ENCODE measurements at places on chromosomes 2 and 18.

GRCh38 chr2:8189316-8189715 lies 492.5 kb upstream of the ID2 start:
- no peak for DNase-seq

GRCh38 chr18:13379930-13380690 lies 161.6 kb downstream of the LDLRAD4 start:
- DNase-seq: no peak

GRCh38 chr2:23916727-23917405 lies 10.1 kb downstream of the ATAD2B start:
- DNase-seq: no peak

DNA sequence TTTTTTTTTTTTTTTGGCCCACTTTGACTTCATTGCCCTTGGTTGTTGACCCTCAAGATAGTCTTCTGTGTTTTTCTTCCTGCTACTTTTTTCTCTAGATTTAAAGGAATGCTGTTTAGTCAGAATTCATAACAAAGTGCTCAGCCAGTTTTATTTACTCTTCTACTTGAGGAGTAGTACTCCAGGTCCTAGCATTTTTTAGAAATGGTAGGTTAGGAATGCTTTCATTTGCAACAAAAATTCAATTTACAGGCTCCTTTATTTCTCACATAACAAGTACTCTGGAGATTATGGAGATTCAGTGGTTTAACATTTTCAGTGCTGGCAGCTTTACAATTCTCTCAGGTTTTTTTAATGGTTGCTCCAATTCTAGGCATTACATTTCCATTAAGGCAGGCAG lies 58.2 kb downstream of the KIAA1328 start:
- no peak for DNase-seq

- no peak for DNase-seq
Measured at GRCh38 chr18:59264121-59264571, 9.1 kb downstream of the RAX start.

- DNase-seq: no peak
Measured at GRCh38 chr18:48637081-48637990, 98.5 kb downstream of the CTIF start.

DNA sequence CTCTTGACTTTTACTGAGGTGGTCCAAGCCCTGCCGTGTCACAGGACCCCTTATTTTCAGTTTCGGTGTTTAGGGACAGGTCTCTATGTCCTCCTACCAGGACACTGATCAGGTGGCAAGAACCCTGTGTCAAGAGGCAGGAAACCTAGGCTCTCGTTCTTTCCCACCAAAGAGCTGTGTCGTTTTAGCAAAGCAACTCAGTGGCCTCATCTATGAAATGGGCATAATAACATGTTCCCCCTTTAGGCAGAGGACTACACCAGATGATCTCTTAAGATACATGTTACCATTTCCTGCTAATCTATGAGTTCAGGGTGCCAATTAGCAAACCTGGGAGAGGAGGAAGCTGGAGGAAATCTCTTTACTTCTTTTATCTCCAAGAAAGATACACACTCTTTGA lies 1.9 kb downstream of the RAB31 start:
- no peak for DNase-seq

DNA sequence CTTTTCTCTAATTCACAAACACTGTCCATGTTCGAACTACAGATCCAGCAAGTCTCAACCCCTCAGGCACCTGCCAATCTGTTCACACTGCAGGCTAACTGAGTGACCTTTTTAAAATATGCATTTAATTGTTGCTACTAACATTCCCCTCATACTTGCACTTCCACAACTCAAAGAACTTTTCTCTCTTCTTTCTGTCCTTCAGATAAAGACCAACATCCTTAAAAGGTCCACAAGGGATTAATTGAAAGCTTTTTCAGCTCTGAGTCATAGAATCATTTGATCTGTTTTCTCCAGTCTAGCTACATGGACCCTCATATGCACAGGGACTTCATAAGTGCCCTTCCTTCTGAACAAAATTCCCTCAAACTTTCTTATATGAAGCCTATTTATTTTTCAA lies 1321.2 kb downstream of the DPP10 start:
- DNase-seq: no peak

DNA sequence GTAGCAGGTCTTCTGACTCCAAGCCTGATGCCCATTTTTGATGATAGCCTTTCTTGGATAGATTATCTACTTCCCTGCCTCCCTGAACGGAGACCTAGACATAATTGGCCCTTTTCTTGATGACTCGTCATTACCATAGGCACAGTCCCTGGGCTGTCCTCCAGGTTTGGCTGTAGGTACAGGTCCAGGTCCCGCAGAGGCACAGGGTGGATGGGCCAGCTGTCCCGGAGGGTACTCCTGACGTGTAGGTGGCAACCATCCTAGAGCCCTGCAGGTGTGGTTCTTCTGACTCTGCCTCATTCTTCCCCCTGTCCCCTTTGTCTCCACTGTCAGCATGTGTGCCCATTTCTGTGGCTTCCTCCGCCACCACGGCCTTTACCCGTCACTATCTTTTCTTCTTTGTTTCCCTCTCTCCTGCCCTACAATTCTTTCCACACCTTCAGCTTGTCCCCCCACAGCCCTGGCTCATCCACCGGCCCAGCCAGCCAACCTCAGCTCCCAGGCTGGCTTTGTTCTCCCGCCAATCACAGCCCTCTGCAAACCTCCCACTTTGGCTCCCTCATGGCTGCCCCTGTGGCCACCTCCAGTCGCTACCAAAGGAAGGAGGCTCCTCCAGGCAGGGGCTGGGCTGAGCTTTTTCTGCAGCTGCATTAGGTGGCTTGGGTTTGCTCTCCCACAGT lies 102.8 kb downstream of the SMAD7 start:
- no peak for DNase-seq

DNA sequence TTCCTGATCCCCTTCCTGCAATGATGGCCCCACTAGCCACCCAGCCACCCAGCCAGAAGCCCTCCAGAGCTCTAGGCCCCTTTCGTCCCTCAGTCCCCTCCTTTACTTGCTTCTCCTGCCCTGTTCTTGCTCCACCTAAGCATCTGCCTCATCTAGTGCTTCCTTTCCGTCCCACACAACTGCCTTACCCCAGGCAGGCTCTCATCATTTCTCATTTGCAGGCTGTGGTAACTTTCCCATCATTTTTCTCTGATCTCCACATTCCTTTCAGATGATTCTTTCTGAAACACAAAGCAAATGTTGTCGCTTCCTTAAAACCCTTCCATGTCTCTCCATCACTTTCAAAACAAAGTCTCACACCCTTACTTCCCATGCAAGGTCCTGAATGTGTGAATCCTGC lies 459.8 kb downstream of the METTL4 start:
- DNase-seq: no peak

- no peak for DNase-seq
Measured at GRCh38 chr2:85394261-85394681, 15.9 kb downstream of the CAPG start.

DNA sequence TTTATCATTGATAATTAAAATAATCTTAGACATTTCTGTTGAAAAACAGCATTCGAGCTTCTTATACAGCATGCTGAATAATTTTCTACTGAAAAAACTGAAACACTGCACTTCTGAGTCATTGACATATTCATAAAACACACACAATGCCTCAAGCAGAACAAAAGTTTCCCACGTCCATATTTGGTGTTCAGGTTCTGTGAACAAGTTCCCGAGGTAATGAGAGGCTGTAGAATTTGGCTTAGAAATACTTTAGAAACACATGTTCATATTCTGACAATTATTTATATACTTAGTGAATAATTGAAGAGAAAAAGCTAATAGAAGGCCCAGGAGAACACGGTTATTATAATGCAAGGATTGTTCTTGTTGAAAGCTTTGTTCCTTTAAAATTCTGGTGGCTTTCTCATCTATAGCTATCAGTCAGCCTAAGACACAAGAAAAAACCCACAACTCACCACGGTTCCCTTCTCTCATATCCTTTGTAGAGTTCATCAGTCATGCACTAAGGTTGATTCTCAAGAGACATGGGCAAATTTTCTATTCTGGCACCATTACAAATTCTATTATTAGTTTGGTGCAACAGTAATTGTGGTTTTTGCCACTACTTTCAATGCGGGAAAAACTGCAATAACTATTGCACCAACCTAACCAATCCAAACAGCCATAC lies 194.4 kb downstream of the TMX3 start:
- DNase-seq: no peak

- DNase-seq: no peak
Measured at GRCh38 chr2:41736586-41736985, 311.2 kb upstream of the PKDCC start.

DNA sequence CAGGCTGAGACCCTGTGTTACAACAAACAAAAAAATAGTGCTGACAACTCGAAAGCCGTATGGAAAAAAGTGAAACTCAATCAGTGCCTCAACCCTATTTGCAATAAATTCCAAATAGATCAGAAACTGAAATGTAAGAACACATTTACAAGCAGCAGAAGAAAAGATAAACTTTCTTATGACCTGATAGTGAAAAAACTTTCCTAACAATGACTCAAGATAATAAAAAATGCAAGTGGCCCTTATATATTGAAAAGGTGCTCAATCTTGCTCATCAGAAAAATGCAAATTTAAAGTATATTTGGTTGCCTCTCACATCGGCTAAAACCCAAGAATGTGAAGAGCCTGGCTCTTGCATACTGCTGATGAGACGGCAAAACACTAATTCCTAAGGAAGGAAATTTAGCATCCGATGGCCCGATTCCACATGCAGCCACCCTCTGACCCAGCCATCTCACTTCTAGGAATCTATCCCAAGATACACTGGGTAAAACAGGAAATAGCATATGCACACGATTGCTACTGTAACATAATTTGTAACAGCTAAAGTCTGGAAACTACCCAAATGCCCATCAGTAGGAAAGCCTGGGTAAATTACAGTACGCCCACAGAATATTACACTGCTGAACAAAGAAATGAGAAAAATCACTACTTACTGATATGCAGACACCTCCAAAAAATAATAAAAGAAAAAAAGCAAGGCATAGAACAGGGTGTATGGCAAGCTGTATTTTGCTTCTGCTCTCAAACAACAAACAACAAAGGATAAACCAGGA lies 56.8 kb downstream of the HDLBP start:
- DNase-seq: no peak

- no peak for DNase-seq
Measured at GRCh38 chr2:190020720-190021119, 41.8 kb downstream of the MSTN start.

DNA sequence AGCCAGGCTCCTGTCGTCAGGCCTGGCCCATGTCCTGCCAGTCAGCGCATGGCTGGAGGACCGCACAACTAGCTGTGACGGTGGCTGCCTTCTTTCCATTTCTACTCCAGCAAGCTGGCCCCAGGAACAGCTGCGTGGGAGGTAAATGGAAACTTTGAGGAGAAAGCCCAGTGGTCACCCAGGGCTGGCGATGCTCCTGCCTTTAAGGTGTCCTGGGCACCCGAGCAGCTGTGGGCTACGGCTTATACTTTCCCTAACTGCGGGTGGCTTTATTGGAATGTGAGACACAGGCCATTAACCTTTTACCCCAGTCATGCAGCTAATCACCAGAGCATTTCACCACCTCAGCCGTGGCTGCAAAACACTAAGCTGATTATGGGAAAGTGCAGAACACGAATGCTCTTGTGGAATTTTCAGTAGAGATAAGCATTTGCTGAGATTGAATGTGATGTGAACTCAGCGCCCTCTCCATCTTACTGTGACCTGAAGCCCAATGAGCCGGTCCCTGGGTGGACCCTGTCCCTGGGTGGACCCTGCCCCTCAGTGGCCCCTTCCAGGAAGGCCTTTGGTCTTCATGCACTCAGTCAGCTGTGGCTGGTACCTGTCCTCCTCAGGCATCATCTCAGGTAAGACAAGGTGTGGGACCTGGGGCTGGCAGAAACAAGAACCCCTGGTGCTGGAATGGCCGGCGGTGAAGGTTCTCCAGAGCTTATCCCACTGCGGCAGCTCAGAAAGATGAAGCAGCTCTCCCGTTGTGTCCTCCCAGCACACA lies 275.4 kb upstream of the HS6ST1 start:
- no peak for DNase-seq

GRCh38 chr2:191947235-191947634 lies 100.3 kb upstream of the CAVIN2 start:
- no peak for DNase-seq

DNA sequence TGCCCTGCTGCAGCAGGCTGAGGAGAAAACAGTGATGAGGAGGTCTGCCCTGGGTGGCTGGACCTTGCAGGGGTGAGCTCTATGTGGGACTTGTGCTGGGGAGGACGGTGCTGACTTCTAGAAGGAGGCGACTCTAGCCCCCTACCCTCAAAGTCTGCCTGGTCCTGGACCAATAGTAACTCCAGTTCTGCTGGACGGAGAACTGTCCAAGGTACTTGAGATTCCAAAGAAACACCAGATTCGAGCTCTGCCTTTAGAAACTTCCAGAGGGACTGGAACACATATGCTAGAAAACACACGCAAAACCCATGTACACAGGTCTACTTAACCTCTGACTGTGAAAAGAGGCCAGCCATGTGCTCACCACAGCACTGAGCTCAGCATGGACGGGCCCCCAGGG lies 260.6 kb downstream of the TWIST2 start:
- no peak for DNase-seq

DNA sequence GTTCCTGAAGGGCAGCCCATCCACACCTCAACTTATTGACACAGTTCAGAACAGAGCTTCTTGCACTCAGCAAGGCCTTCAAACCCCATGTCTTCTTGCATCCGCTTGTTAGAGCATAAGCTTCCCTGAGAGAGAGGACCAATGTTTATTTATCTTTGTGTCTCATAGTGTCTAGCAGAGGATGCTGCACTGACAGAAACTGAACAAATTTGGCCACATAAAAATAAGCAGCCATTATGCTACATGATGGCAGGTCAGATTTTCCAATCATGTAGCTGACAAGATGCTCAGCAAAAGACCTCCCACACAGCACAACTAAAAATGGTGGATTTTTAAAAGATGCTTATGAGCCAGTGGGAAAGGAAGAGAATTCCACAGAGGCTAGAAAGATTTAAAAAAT lies 38.1 kb upstream of the SIGLEC15 start:
- DNase-seq: no peak

DNA sequence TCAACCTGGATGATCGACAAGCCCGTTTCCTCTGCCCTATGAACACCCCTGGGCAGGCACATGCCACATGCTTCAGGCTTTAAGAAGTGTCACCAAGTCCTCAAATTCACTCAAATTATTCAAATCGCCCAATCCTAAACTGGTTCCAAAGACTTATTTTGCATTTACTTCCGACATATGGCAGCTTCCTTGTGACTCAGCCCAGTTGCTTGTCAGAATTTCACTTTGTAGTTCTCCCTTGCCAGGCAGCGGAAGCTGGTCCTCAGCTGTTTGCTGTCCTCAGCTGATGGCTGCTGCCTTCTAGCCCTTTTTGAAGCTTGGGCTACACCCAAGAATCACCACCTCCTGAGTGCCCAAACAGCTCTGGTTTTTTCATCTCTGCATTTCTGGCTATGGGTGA lies 105.4 kb upstream of the LMAN1 start:
- DNase-seq: no peak

DNA sequence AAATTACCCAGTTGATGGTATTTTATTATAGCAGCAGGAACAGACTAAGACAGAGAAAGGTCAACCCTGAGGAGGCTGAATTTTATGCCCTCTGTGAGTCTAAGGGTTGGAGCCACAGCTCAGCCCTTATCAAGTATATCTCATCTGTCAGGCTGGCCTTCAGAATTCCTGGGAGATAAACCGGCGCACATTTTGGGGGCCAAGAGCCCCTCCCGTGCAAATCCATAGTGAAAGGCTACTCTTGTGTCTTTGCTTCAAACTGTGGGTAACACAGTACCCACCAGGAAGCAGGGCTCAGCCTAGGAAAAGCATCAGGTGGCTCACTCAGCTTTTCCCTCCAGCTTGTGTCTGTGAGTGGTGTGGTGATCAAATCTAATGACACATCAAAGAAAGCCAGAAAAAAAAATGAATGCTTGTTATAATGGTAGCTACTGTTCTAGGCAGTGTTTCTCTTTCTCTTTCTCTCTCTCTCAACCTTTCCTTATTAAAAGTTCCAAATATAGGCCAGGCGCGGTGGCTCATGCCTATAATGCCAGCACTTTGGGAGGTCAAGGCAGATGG lies 25.0 kb upstream of the ASXL2 start:
- no peak for DNase-seq

Measured in activated naive CD4-positive, alpha-beta T cell treated with anti-CD3 and anti-CD28 coated beads, Interleukin-2, amount 50 U/mL, for 16 hours (primary cell).